ENCODE measurements at places on chromosomes 5 and 9.

- no peak for DNase-seq
Observed at GRCh38 chr5:124824637-124825158, 78.3 kb upstream of the ZNF608 start.

- no peak for DNase-seq
Observed at GRCh38 chr5:54171645-54172384, 138.6 kb downstream of the ARL15 start.

GRCh38 chr5:61245936-61246335 lies 83.7 kb upstream of the SMIM15 start:
- DNase-seq = no peak

- DNase-seq = no peak
Observed at GRCh38 chr5:9365512-9365911, 180.4 kb downstream of the SEMA5A start.

- DNase-seq = no peak
Observed at GRCh38 chr5:78507531-78507930, 141.0 kb downstream of the LHFPL2 start.

DNA sequence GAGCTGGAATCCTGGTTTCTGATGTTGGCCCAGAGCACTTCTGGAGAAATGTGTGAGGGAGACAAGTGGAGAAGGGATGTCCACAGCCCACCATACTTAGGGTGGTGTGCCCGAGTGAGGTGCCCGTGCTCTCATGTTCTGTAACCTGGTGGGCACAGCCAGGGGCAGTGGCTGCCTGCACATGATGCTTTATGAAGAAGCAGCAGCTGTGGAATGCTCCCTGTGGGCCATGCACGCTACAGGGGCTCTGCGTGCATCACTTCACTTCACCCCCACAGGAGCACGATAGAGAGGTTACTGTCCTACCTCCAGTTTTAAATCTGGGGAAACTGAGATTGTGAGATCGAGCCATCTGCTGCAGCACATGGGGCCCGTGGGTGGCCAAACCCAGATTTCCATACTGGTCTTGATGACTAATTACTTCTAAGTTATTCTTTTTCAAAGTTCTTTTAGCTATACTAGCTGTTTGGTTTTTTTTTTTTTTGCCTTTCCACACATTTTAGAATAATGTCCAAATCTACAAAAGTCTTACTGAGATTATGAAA lies 441.6 kb downstream of the GADD45G start:
- DNase-seq = no peak

DNA sequence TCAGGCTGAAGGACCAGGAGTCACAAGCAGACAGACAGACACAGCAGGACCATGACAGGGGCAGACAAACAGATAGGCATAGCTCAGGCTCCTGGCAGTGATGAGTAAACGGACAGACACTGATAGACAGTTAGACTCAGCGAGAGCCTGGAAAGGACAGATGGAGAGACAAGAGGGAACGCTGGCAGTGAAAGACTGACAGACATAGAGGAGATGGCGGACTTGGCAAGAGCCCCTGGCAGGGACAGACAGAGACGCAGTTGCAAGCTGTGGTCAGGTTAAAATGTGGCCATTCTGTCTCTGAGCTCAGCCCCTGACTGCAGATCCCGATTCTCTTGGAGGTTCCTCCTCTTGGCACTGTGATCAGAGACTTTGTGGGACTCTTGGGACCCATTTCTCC lies 13.6 kb downstream of the CSF2 start:
- DNase-seq = peak; percentile 29

DNA sequence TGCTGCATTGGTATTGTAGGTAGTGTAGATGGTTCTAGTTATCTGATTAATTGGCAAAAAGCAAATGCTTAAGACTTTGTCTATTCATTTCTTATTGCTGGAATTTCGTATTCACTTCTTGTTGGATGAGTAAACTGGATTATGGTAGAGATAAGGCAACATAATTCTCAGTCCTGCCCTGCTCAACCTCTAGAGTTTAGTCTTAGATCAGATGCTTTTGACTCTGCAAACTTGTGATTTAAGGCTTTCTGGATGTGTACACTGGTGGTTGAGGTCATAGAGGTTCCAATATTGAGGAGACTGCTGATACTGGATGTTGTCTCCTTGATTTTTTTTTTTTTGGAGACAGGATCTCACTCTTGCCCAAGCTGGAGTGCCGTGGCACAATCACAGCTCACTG lies 35.0 kb downstream of the KIF2A start:
- DNase-seq = no peak

- no peak for DNase-seq
Observed at GRCh38 chr5:568061-568781, 43.9 kb upstream of the CEP72 start.

GRCh38 chr5:142795251-142795650 lies 25.1 kb downstream of the ARHGAP26 start:
- no peak for DNase-seq

DNA sequence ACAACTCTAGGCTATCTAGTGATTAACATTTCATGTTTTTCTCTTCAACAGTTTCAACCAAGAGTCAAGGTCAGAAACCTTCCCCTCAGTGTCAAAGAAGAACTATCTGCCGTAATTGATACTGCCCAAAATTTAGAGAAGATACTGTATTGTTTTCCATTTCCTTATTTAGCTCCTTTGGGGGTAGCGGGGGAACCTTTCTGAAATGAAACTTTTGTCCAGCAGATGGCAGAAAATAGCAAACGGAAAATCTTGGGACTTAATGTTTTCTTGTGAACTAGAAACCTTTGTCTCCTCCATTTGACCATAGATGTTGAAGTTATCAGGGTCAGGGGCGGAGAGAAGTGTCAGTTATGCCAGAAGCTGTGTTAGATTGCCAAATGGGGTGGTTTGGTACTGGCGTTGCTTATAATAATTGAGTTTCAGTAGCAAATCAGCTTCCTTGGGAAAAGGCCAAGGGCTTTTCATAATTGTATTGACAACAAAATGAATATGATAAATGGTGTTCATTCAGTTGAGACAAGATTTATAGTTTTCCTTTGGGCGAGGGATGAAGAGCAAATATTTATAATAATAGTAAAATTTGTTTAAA lies 101.7 kb upstream of the TLX3 start:
- no peak for DNase-seq

DNA sequence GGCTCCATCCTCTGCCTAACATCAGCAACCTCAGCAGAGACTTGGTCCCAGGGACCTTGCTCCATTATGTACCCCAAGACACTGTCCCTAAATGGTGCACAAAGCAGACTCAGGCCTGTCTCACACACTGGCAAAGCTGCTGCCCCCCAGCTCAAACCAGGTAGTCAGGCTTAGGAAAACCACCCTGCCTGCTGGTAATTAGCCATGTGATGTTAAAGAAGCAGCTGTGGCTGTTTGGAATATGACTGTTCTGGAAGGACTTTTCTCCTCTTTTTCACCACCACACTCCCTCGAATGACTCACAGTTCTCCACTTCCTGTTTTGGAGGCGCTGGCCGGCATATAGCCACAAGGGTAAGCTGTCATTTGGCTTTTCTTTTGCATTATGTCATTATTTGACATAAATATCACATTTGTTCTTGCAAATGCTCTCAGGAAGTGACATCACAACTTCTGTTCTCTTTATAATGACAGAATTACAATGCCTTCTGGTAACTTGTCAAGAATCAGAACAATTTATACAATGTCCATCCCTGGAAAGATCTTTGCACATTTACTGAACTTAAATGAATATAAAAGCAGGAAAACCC lies 113.9 kb downstream of the SUSD1 start:
- DNase-seq = no peak

DNA sequence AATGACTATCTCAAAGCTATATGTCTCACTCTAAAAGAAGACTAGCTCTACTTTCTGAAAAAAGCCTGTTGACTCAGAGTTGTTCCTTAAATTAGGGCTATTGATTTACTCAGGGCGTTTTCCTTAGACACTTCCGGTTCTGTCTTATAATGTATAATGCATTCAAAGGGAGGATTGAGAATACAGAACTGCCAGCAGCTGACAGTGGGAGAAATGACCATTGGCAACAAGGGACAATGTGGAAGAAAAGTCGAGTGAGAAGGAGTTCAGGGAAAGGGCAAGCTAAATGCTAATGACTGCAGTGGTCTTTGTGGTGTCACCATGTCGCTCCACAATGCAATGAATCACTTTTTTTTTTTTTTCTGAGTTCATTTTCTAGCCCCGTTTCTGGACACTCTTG lies 65.7 kb upstream of the ANKH start:
- DNase-seq = no peak

DNA sequence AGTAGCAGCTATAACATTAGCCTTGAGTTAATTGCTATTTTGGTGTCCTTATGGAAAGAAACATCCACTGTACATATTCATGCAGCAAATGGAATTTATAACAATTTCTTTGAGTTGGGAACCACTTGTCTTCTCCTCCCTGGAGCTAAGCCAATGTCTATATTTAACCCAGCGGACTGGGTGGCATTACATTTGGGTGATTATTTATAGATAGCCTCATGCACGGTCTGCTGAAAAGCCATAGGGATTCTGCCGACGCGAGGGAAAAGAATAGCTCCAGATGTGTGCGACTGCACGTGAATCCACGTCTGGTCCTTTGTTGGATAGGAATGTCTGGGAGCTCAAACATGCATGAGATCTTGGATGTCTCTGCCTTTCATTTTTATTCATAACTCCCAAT lies 157.5 kb upstream of the BRINP1 start:
- no peak for DNase-seq

- DNase-seq = no peak
Observed at GRCh38 chr5:63555874-63556273, 406.4 kb downstream of the HTR1A start.

DNA sequence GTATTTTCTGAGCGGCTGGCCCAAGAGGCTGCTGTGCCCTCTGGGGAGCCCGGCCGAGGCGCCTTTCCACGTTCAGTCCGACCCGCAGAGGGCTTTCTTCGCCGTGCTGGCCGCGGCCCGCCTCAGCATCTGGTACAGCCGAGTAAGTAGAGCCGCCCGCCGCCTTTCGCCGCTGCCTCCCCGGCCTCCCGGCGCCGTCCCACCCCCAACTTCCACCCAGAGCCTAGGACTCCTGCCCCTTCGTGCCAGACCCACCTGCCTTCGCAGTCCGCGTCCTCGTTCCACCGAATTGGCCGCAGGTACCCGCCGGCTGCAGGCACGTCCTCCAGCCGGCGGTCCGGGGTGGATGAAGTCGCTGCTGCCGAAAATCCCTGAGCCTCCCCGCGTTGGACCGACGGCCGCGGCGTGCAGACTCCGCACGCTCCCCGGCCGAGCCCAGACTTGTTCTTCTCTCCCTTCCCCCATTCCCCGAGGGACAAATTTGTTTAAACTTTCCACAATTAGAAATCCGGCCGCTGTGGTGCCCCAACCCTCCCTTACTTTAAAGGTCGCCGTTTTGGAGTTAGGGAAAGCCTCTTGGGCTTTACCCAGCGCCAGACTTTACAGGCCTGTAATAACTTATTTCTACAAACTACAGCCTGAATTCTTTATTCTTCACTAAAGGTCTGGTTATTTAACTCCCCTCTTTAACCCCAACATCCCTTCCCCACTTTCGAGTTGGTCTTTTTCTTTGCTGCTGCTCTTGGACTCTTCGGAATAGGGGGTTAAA lies 589 bp downstream of the RIC1 start:
- peak; percentile 57 for DNase-seq

GRCh38 chr5:93993161-93993560 lies 251.8 kb upstream of the POU5F2 start:
- no peak for DNase-seq

- DNase-seq = no peak
Observed at GRCh38 chr9:76576344-76576743, 117.4 kb downstream of the GCNT1 start.

GRCh38 chr5:139374909-139375308 lies 8.2 kb downstream of the SLC23A1 start:
- DNase-seq = no peak

DNA sequence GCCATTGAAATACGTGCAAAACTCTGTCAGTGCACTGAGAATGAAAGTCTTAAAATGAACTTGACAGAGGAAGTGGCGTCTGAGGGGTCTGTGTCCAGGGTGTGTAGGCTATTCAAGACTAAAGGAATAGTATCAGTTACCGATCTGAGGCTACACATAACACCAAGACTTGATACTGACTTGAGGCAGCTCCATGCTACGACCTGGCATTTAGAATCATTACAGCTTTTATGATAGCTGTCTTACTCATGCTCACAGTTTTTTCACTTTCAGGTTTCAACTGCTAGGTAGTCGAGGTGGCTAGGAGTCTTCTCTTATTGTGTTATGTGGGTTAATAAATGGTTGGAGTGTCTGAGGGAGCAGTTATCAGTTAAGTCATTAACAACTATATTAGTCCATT lies 92.8 kb upstream of the SLCO6A1 start:
- no peak for DNase-seq

GRCh38 chr5:132354381-132355139 lies 14.9 kb upstream of the SLC22A5 start:
- DNase-seq = no peak

- DNase-seq = no peak
Observed at GRCh38 chr5:74020503-74020902, 394.5 kb downstream of the ARHGEF28 start.

DNA sequence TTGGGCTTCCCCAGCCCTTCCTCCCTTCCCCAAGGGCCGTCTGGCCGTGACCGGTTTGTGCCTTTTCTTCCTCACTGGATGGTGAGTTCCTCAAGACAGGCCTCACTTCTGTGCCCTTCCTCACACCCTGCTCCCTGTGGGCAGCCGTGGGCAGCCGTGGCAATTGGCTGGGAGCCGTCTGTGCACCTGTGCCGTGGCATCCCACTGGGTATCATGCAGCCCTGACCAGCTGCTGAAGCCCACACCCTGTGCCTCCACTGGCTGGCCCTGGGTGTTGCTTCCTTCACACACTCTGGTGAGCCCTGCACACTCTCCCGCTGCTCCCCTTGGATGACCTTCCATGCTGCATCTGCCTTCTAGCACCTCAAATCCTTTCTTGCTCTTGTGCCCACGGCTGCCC lies 100.2 kb downstream of the COL5A1 start:
- no peak for DNase-seq

DNA sequence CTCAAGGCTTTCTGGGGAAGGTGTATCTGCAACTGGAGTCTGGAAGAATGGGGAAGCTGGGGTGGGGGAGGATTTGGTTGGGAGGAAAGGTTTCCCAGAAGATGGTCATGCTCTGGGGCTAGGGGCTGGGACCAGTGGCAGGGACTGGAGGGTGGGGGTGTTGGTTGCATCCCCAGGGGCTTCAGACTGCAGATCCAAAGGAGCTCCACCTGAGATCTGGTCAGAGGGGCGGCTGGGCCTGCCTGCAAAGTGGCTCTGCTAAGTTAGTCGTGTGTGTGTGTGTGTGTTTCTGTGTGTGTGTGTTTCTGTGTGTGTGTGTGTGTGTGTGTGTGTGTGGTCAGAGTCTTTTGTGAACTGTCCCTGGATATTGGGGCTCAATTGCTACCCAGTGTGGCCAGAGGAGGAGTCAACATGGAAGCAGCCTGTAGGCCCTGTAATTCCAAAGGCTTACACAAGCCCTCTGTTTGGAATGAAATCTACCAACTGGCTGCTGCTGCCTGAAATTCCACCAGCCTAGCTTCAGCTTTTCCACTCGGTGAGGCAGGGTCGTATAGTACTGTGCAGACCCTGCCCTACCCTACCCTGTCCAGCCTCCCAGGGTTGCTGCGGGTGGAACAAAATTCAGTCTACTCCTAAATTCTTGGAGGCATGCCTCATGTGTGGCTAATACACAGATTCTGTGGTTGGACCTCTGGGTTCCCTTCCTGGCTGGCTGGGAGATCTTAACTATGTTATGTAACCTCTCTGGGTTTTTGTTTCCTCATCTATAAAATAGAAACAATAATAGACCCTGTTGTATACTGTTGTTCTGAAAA lies 12.5 kb upstream of the SYNPO start:
- DNase-seq = no peak
